Trophoblast cell (in vitro differentiated cells and primary cell): ENCODE measurements at places on chromosomes 3 and 15.
A peak's percentile ranks its signal among the peaks of the same experiment; 100 is the strongest.

DNA sequence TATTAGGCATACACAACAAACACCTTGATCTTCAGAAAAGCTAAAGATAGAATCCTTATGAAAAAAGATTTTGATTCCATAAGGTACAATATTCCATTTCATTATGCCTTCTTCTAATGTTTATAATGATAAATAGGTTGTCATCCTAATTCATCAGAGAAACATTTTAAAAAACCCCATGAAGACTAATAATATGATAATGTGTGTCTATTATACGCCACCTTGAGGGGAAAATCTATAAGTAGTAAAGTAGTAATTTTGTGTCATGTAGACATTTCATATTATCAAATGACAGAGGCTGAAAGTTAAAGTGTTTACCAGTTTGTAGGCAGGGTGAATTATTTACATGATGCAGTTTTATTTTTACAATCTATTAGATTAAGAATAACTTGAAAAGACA, 524.3 kb downstream of the GBE1 start:
- no peak overlapping the region for H3K27ac ChIP-seq
- H3K4me3 ChIP-seq: no peak overlapping the region
- H3K4me1 ChIP-seq: no peaks in the 10 kb centered on the region
- H3K27me3 ChIP-seq: no peaks in the 10 kb centered on the region

GRCh38 chr3:20376665-20377217, 190.7 kb upstream of the SGO1 start:
- no peaks in the 10 kb centered on the region for H3K27me3 ChIP-seq
- no peaks in the 10 kb centered on the region for H3K4me1 ChIP-seq
- H3K27ac ChIP-seq: no peak overlapping the region
- no peaks in the 10 kb centered on the region for H3K36me3 ChIP-seq

GRCh38 chr3:188946351-188947240, 225.2 kb upstream of the TPRG1 start:
- no peak overlapping the region for H3K27ac ChIP-seq
- DNase-seq: peak; percentile 19
- no peaks in the 10 kb centered on the region for H3K27me3 ChIP-seq
- no peak overlapping the region for H3K4me3 ChIP-seq
- H3K36me3 ChIP-seq: no peaks in the 10 kb centered on the region

DNA sequence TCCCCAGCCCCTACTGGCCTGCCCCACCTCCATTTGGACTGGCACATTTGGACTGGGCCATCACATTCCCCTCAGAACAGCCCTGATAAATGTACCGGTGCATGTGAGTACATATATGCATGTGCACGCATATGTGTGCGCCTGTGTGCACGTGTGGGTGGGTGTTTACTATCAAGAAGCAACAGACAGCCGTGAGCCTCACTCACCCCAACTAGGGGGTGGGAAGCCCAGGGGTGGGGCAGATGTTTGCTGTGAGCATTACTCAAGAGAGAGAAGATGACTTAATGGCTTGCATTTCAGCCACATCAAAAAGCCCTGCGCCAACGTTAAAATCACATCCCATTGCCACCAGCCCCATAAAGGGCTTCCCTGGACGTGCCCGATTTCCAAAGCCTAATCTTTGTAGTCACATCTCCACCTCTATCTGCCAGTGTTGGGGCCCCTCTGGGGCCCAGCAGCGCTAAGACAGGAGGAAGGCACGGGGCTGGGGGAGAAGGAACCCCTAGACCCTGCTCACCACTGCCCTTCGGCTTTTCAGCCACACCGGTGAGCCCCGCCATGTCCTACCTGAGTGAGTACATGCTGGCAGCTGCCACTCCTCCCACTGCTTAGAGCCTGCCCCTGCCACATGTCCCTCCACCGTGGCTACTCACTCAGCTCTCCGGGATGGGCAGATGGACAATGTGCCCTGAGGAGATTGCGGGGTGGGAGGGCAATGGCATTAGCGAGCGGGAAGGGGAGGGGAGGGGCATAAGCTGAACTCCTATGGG, 10.9 kb downstream of the ITIH3 start:
- H3K4me1 ChIP-seq: no peaks in the 10 kb centered on the region
- H3K27me3 ChIP-seq: no peaks in the 10 kb centered on the region
- H3K4me3 ChIP-seq: no peak overlapping the region
- no peak for DNase-seq
- no peaks in the 10 kb centered on the region for H3K36me3 ChIP-seq
- no peak overlapping the region for H3K27ac ChIP-seq

GRCh38 chr3:14518432-14518802, 21.7 kb downstream of the GRIP2 start:
- H3K27me3 ChIP-seq: no peaks in the 10 kb centered on the region
- no peaks in the 10 kb centered on the region for H3K4me1 ChIP-seq
- H3K27ac ChIP-seq: no peak overlapping the region
- H3K36me3 ChIP-seq: no peaks in the 10 kb centered on the region
